ENCODE measurements at places on chromosomes 4 and X.

DNA sequence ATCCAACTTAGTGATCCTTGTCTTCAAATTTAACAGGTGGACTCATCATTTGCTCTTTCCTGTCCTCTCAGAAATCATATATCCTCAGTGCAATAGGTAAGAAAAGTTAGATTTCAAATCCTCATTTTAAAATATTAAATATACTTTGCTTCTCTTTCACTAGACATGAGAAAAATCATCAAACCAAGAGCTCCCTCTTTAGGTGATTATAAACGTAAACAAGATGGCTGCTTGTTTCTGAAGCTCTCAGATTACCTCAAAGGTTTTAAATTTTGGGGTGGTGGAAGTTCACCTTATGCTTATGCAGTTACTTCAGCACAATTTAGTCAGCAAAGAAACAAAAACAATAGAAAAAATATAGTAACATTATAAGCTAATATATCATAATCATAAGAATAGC lies 27.3 kb downstream of the CSN3 start:
- DNase-seq = no peak

DNA sequence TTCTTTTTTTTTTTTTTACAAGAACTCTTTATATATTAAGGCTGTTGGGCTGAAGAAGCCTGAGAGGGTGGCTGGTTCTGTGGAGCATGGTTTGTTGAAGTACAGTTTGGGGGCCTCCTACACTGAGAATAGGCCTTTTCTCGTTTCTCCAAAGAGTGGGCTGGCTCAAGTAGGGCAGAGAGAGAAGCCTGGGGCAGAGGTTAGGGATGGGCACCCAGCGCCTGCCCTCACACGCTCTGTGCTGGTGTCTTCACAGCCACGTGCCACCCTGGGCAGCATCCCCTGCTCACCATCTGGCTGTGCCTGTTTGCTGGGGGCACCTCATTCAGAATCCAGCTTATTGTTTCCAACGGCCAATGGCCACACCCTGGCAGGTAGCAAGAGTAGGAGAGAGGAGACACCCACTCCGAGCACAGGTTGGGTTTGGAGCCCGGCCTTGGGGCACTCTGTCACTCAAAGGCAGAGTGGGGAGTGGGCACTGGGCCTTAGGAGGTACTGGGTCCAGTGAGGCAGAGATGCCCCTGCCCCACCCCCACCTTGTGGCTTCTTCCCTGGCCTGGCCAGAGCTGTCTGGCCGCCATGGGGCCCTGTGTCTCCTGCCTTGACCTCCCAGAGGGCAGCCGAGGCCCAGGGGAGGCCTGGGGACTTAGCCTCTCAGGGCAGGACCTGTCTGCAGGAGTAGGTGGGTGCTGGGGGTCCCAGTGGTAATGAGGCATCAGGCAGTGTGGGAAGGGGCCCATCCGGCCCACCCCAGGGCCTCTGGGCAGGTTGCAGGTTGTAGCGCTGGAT lies 2.9 kb downstream of the MSANTD1 start:
- DNase-seq = no peak

GRCh38 chr4:168506014-168506413 lies 9.2 kb downstream of the PALLD start:
- peak; percentile 57 for DNase-seq

DNA sequence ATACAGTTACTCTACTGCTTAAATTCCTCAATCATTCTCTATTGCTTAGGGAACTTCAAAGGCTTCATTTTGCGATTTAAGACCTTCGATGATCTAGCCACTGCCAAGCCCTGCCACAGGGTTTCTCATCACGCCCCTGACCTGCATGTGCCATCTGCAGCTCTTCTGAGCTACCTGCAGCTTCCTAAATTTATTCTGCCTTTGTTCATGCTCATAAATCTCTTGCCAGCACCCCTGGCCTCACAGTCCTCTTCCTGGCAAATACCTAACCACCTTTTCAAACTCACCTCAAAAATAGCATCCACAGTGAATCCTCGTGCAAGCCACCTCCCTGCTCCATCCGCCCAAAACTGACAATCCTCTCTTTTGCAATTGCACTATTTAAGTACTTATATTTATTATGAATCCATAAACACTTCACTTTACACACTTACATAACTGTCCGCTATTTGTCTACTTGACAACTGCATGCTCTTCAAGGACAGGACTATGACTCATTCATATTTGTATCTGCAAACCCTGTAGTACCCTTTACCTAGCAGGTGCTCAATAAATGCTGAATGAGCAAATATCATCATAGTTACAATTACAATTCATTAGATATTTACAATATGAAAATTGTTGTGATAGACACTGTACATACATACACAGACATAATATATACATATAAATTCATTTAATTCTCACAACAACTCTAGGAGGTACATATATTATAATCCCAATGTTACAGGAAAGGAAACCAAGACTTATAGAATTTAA lies 280.0 kb upstream of the RASGEF1B start:
- no peak for DNase-seq

DNA sequence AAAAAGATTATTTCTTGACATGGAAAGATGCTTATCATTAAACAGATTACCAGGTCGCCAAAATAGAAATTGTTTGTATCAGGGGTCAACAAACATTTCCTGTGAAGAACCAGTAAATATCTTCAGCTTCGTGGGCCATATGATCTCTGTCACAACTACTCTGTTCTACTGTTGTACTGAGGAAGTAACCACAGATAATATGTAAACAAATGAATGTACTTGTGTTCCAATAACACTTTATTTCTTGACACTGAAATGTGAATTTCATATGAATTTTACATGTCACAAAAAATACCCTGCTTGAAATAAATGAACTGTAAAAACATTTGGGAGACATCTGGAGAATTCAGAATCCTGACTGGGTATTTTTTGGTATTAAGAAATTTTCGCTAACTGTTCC lies 4.7 kb upstream of the FHL1 start:
- no peak for DNase-seq

GRCh38 chrX:40145001-40145922 lies 47.5 kb upstream of the BCOR start:
- no peak for DNase-seq

GRCh38 chrX:105972690-105973386 lies 65.7 kb downstream of the SERPINA7 start:
- no peak for DNase-seq

DNA sequence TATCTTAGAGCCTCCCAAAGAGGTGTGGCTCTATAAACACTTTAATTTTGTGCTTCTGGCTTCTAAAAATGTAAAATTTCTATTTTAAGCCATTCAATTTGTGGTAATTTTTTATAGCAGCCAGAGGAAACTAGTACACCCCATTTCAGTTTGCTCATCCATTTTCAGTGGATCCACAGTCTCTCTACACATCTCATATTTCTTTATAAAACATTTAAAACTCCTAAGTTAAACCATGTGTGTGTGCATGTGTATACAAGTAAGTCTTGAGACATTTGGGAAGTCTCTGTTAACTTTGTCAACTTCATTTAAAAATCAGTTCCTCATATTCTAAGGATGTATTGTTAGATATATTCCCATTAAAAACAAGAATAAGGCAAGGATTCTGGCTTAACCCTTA lies 273.2 kb downstream of the IL15 start:
- no peak for DNase-seq
